ENCODE measurements at places on chromosomes 6 and 20.

DNA sequence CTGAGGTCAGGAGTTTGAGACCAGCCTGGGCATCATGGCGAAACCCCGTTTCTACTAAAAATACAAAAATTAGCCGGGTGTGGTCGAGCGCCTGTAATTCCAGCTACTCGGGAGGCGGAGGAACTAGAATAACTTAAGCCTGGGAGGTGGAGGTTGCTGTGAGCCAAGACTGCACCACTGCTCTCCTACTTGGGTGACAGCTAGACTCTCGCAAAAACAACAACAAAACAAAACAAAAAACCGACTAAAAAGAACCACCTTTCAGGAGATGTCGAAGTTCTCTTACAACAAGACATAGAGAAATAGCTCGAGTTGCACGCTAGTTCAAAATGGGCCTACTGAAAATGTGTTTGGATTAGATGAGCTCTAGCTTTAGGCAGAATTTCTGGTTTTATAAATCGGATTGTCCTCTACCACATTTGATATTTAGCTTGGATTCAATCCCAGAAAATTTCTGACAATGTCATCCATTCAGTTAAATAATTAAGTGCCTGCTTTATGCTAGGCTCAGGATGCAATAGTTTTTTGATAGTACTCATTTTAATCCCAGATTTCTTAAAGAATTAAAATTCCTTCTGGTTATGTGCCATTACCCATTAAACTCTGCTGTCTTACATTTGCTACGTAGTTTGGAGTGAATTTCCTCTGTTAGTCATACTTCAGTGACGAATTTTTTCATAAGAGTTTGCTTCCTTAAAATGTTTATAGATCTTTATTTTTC, 137.5 kb upstream of the SHLD1 start:
- DNase-seq, result no peak

DNA sequence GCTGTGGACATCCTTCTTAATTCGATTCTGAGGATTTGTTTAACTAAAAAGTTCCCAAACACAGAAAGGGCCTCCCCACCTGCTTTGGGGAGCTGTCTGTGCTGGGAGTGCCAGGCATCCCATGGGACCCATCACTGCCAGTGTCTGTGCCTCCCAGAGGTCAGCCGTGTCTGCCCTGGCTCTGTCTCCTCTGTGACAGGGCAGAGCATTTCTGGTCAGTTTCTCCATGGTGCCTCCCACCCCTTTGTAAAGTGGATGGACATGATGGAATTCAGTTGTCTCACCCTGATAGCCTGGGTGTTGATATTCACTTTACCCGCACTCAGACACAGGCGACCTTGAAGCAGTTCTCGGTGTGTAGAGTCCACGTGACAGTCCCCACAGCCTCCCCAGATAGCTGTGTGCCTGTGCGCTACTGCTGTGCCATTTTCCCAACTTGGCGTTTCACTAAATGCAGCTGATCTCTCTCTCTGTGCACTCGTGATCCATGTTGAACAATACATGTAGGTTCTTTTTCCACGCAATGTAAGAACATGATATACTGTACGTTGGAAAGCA, 70.5 kb downstream of the CDS2 start:
- no peak for DNase-seq

DNA sequence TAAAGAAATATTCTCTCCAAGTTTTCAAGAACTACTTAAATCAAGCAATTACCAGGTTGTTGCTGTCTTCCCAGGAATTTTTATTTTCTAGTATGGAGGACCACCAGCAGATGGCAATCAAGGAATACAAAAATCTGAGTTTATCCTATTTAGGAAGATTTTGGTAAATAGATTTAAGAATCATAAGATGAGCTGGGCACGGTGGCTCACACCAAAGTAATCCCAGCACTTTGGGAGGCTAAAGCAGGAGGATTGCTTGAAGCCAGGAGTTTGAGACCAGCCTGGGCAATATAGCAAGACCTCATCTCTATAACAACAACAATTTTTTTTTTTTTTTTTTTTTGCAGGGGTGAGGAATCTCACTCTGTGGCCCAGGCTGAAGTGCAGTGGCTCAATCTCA, 19.3 kb upstream of the SEC63 start:
- DNase-seq, result no peak

DNA sequence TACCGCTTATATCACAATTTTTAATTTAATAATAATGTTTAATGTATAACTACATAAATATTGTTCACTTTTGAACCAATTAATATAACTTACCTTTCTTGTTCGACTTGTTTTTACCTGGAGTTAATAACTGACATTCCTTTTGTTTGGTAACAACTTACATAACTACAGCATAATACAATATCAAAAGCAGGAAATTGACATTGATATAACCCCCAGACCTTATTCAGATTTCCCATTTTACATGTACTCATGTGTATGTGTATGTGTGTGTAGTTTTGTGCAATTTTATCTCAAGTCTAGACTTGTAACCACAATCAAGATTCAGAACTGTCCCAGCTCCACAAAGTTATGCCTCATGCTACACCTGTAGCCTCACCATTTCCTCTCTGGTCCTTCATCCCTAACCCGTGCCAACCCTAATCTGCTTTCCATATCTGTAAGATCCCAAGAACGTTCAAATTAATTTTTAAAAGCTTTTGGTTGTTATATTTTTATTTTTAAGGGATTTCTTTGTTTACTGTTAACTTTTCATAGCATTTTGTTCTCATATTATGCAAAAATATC, 190.6 kb downstream of the MANEA start:
- no peak for DNase-seq

- DNase-seq, result no peak
Measured at GRCh38 chr6:85568411-85568810, 25.2 kb downstream of the SNX14 start.

GRCh38 chr6:15956205-15957106, 172.4 kb upstream of the MYLIP start:
- DNase-seq, result no peak

GRCh38 chr20:63686492-63687321, 9.7 kb upstream of the TNFRSF6B start:
- DNase-seq, result peak; percentile 8

DNA sequence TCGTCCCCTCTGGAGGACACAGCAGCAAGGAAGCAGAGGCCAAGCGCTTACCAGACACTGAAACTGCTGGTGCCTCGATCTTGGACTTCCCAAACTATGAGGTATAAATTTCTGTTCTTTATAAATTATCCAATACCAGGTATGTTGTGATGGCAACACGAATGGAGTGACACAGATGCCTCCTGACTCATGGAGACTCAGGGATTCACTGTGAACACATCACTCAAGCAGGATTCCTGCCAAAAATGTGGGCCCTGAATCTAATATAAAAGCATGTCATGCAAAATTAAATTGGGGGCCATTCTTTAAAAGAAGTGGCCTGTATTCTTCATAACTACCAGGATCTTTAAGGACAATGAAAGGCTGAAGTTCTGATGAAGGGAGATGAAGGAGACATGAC, 52.5 kb upstream of the SLC22A23 start:
- DNase-seq, result no peak

- no peak for DNase-seq
Measured at GRCh38 chr6:42147138-42147562, 4.7 kb upstream of the C6orf132 start.

- peak; percentile 61 for DNase-seq
Measured at GRCh38 chr6:142846883-142847287, 98.1 kb downstream of the HIVEP2 start.

- no peak for DNase-seq
Measured at GRCh38 chr6:8557014-8557748, 121.8 kb upstream of the SLC35B3 start.

- no peak for DNase-seq
Measured at GRCh38 chr6:74054190-74054589, 358.2 kb downstream of the CD109 start.

DNA sequence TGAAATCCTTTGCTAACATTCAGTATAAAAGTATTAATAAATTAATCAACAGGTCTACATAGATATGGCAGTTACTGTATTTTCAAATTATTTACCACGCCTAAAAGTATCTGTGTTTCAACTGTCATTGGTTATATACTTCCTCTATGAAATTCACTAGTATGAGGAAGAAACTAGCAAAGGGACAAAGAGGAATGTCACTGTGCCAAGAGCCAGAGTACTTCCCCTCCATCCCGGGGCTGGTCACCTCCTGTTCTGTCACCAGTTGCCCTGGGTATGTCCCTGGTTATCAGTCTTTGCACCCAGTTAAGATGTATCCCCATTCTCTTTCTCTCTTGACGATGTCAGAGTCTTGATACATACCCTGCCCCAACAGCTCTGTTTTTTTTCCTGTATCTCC, 476.8 kb upstream of the SOX4 start:
- no peak for DNase-seq

- no peak for DNase-seq
Measured at GRCh38 chr20:33871362-33871761, 60.2 kb downstream of the CHMP4B start.

- DNase-seq, result peak; percentile 53
Measured at GRCh38 chr6:43477235-43478007, at the start of gene TJAP1. TSS of gene TJAP1 (plus strand) at chr6:43477570. CDS start at chr6:43499002, 21,432 bp downstream.

DNA sequence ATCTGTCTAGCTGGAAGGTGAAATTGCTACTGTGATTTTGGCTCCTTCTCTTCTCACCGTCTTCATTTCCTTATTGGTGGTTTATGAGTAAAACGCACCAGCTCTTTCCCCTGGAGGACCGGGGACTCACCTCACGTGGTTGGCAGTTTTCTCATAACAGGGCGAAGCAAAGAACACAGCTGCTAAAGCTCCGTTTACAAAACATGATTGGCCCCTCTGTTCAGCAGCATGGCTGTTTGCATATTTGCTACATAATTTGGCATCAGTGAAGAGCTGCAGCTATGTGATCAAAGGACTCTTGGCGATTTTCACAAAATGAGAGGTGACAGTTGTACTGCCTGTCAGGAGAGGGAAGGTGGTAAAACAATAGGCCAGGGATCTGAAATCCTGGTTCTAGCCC, 20.5 kb upstream of the TMEM181 start:
- no peak for DNase-seq

DNA sequence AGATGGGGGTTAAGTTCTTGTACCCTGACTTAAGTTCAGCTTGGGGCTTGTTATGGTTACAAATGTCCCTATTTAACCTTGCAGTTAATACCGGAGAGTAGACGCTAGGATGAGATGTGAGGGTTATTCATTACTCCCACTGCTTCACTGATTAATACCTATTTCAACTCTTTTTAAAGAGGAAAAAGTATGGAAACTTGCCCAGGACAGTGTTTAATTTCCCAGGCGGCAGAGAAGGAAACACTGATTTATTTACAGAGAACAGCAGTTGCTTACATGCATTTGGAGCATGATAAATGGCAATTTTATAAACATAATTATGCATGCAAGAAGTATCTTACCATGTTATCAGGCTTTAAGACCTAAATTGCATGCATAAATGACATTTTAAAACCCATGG, 137.7 kb downstream of the RCAN2 start:
- DNase-seq, result no peak

GRCh38 chr6:5416250-5416649, 154.9 kb downstream of the FARS2 start:
- DNase-seq, result no peak

DNA sequence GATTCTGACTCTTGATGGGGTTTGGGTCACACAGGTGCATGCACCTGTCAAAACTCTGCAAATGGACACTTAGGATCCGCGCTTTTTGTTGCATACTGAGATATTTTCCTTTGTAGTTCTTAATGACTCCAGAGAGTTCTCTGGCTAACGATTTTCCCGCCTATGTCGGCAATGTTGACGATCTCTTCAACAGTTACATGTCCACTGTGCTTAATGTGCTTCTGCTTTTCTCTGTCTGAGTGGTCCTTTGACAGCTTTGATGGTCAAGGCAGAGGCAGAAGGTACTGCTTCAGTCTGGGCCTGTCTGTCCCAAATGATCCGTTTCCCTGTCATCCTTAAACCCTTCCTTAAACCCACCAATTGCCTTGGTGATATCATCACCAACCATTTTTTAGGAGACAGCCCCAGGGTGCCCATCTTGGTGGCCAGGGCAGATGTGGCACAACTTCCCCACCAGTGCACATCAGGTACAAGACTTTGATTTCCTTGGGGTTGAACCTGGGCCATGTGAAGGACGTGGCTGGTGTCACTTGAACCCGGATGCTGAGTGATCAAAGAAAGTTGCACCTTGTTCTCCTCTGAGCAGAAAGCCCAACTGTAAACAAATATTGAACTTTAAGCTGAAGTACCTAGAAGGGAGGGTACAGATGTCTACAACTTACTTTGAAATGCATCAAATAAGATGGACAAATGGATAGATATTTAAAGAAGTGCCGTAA, 10.7 kb upstream of the BPIFB1 start:
- DNase-seq, result no peak

- DNase-seq, result no peak
Measured at GRCh38 chr6:42279144-42279781, 61.6 kb upstream of the MRPS10 start.

GRCh38 chr6:130424710-130425109, 58.9 kb downstream of the TMEM200A start:
- no peak for DNase-seq

DNA sequence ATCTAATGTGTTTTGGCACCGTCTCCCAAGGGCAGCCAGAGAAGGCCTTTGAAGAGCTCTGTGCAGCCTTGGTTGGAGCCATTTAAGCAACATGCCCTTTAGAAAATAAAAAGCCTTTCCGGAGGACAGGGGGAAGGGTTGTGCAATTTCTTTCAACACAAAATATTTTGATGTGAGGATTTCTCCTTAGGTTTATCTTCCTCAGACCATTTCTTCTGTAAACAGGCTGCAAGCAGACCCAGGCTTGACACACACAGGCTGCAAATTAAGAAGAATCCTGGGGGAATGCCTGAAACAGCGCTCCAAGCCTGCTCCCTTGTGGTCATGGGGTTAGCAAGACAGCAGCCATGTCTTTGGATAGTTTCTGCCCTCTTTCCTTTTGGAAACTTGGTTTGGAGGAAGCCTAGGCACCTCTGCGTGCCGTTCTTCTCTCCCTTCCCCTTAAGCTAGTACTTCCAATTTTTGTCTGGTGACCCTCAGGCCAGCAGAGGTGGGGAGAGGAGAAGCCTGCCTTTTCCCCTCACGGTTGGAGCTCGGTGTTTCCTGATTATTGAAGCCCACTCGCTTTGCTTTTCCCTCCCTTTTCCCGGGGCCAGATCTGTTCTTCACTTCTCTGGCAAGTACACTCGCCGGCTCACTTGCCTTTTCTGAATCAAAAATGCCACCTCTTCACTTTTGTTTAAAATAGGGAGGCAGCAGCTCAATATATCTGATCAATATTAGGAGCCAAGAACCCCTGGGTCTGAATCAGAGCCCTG, 39.6 kb upstream of the NOX3 start:
- DNase-seq, result peak; percentile 81

- no peak for DNase-seq
Measured at GRCh38 chr6:24859608-24860200, 61.0 kb upstream of the ARMH2 start.

GRCh38 chr20:9052136-9052535, 16.8 kb upstream of the PLCB4 start:
- no peak for DNase-seq

Measured in AG04450 (cell line).